ENCODE measurements at places on chromosomes 5 and 9. TPM values are rescaled to one million over a fixed set of nuclear protein-coding genes. Genes with fewer than 3 reads are reported as not detected.

Gene PPP3R2
- total RNA-seq: not detected

Gene SLC45A2
- not detected for total RNA-seq

Gene SLC34A3
- total RNA-seq: not detected

Gene TLE4
- 36.3 TPM for total RNA-seq

Gene GBGT1
- total RNA-seq: 5.3 TPM

Gene SLC6A19
- not detected for total RNA-seq

Gene TMEM215
- total RNA-seq: not detected
